Activated T-helper 9 cell treated with anti-CD3 and anti-CD28 coated beads, Interleukin-2, amount 50 U/mL, for 16 hours (primary cell): ENCODE measurements at places on chromosomes 2 and 18.
A peak's percentile ranks its signal among the peaks of the same experiment; 100 is the strongest.

- no peak for DNase-seq
Observed at GRCh38 chr18:32769586-32770053, 3.2 kb downstream of the KLHL14 start.

GRCh38 chr2:39304200-39304599 is 60.4 kb upstream of the CDKL4 start:
- no peak for DNase-seq

DNA sequence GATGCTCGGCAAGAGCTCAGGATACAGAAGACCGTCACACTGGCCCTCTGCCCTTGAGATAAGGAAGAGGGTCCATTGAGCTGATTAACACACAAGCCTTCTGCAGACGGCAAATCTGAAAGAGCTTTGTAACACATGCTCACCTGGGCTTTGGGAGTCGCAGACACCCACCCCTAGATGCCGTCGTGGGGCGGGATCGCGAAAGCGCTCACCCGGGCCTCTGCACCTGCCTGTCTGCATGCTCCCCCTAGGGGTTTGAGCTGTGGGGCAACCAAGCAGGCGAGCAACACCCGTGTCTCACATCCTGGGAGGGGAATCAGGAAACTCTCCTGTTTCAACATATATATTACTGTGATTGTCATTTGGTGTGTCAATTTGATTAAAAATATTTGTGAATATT is 99.8 kb upstream of the KCNH7 start:
- DNase-seq: no peak

DNA sequence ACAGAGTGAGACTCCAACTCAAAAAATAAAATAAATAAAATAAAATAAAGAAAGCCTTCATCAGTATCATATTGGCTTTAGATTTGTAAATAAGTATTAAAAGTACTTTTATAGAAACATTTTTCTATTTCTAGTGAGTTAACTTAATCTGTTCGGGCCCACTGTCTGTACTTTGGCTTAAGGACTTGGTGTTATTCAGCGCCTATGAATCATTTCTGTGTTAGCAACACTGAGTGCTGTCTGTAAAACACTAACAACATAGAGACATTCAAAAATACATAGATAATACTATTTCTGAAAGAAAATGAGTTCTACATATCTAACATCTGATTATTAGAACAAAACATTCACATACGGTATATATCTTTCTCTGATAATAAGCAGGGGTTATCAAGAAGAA is 221.5 kb upstream of the CDH19 start:
- DNase-seq: no peak

- DNase-seq: no peak
Observed at GRCh38 chr18:44180683-44181082, 500.0 kb upstream of the SETBP1 start.

GRCh38 chr18:59876310-59876626 is 23.5 kb upstream of the PMAIP1 start:
- DNase-seq: no peak

GRCh38 chr2:129274038-129274415 is 705.4 kb upstream of the RAB6C start:
- DNase-seq: no peak

DNA sequence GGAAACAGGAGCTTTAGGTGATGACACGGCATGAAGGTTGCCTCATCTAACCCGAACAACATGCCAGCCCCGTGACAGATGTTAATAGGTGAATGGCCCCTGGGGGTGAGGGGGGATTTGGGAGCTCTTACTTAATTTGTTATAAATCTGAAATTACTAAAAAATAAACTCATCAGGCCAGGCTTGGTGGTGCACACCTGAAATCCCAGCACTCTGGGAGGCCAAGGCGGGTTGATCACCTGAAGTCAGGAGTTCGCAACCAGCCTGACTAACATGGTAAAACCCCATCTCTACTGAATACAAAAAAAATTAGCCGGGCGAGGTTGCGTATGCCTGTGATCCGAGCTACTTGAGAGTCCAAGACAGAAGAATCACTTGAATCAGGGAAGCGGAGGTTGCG is 6.1 kb downstream of the STK25 start:
- DNase-seq: no peak

- no peak for DNase-seq
Observed at GRCh38 chr2:144942516-144943256, 422.8 kb upstream of the ZEB2 start.

GRCh38 chr2:138994502-138994901 is 214.3 kb upstream of the NXPH2 start:
- no peak for DNase-seq

GRCh38 chr18:58303363-58303762 is 259.3 kb downstream of the NEDD4L start:
- DNase-seq: no peak

GRCh38 chr2:183490914-183491313 is 366.7 kb downstream of the NUP35 start:
- no peak for DNase-seq

DNA sequence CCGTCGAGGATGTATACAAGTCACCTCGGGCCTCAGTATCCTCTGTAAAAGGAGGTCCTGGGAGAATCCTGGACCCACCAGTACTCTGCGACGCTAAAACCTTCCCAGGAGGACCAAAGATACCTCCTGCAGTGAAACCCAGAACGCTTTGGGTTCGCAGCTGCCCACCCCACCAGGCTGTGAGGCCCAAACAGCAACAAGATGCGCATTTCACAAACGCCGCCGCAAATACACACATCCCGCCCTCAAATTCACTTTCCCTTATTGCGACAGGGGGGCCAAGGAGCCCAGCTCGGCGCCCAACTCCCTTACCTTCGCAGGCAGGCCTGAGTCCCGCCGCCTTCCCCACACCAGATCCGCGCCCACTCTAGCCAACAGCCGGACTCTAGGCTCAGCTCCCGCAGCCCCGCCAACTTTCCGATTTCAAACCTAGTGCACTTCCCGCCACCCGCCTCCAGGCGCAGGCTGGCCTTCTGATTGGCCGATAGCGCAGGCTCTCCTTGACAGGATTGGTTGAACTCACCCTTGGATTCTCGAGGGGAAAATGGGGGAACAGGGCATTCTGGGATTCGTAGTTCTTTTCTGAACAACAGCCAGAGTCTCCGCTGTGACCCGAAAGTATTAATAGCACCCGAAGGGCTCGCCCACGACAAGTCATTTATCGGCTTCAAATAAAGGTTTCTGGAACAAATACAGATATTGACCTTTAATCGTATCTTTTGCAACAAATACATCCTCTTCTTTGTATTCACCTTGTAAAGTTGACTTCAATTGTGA is at the start of gene SPC25:
SPC25 (minus strand) TSS at position 425 of the 777 bp plus-strand sequence. CDS start 911 bp downstream, outside the sequence.
- DNase-seq: peak; percentile 70

- DNase-seq: no peak
Observed at GRCh38 chr2:164993287-164994016, 38.1 kb upstream of the SLC38A11 start.

GRCh38 chr18:79878741-79879378 is 72.6 kb downstream of the SLC66A2 start:
- no peak for DNase-seq

- DNase-seq: no peak
Observed at GRCh38 chr18:53534695-53535094, 689.8 kb downstream of the MBD2 start.

- no peak for DNase-seq
Observed at GRCh38 chr2:205775097-205775877, 93.0 kb downstream of the NRP2 start.

DNA sequence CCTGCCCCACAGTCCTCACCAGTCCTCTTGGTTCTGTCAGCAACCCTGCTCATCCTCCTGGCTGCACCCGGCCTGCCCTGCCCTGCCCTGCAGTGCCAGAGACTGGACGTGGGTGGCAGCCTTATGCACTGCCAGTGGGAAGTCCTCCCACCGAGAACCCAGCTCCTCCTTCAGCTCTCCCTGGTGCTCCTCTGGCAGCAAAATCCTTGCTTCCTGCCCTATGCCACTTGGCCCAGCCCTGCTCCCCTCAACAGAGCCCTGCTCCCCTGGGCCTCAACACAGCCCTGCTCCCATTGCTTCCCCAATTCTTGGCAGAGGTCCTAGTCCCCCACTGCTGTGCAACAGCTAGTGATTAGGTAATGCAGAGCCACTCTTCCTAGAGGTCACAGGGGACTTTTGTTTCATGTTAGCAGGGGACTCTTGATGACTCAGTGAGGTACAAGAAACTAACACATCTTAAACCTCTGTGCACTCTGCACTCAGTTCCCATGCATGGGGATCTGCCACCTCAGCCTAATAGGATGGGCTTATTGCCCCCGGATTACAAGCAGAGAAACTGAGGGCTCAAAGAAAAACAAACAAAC is 58.0 kb upstream of the EDAR start:
- DNase-seq: no peak

DNA sequence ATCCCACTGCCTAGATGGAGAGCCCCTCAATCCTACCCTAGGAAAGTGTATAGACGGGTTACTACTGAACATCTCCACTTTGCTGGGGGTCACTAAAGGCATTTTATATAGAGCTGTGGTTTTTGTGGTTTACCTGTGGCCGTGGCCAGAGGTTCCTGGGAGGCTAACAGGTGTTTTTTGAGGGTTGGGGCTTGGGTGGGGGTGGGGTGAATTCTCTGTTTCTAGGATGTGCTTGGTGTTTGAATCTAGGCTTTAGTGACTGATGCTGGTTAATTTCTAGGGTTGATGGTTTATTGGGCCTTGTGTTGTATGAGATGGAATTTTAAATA is 7.7 kb downstream of the HOXD8 start:
- no peak for DNase-seq

- no peak for DNase-seq
Observed at GRCh38 chr2:175187378-175187777, 5.9 kb upstream of the ATP5MC3 start.

DNA sequence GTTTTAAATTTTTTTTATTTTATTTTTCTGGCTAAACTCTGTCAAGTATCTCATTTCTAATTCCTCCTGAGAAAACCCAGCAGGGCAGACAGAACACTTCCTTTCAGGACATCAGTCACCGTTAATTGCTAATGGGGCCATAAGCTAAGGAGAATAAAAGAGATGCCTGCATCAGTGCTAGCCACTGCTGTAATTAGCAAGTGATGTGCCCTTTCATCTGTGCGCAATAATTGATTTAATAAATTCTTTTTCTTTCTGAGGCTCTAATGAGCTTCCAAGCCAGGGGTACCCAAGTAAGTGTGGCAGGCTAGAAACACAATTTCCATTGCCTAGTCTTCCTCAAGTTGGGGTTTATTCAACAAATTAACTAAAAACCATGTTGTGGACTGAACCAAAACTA is 65.5 kb downstream of the SLC9A4 start:
- no peak for DNase-seq

DNA sequence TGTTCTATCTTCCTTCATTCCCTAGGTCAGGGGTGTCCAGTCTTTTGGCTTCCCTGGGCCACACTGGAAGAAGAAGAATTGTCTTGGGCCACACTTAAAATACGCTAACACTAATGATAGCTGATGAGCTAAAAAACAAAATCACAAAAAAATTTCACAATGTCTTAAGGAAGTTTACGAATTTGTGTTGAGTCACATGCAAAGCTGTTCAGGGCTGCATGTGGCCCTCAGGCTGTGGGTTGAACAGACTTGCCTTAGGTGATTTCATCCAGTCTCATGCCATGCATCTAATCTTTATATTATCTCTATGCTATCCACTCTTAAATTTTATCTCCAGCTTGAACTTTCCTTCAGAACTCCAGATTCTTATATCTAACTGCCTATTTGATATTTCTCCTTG is 80.1 kb downstream of the CCDC85A start:
- DNase-seq: no peak

- DNase-seq: no peak
Observed at GRCh38 chr18:62360805-62361204, 35.7 kb downstream of the TNFRSF11A start.

GRCh38 chr2:75570948-75571729 is 10.4 kb upstream of the EVA1A start:
- no peak for DNase-seq

GRCh38 chr2:6556755-6557154 is 309.0 kb downstream of the CMPK2 start:
- DNase-seq: no peak

DNA sequence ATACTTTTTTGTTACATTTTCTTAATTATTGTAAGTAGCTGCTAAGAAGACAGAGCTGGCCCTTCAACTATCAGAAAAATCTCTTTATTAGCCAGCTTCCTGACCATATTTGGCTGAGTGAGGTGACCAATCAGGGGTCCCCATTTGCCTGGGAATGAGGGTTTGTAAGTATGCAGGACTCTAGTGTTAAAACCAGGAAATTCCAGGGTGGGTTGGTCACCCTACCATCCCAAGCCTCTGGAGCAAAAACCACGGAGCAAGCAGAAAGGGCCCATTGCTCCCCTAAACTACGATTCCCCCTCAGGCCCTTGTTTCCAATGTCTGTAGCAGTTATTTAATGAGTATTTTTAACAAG is 165.6 kb upstream of the NCKAP5 start:
- no peak for DNase-seq

DNA sequence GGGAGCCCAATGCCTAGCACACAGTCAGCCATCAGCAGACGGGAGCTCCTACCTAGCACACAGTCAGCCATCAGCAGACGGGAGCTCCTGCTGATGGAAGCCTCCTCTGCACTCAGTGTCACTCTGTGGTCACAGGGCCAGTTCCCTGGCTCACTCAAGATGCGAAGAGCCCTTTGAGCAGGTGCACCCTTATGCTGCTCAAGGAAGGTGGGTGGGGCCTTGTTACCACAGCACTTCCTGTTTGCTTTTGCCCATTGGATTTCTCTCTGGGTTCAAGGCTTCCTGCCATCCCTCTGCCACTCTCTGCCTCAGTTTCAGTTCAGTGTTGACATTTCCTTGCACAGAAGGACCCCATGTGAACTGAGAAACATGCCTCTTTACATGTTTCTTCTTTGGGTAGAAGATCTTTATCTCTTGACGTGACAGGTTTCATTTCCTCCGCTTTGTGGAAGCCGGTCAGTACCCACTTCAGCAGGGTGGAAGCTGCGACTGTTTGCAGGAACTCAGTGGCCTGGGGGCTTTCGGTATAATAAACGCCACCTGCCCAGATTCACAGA is 11.6 kb downstream of the TRIB2 start:
- DNase-seq: no peak

GRCh38 chr2:222504719-222505118 is 80.4 kb downstream of the SGPP2 start:
- DNase-seq: no peak

- DNase-seq: no peak
Observed at GRCh38 chr18:44709307-44710126, 28.8 kb downstream of the SETBP1 start.

GRCh38 chr2:142286618-142287017 is 155.8 kb upstream of the LRP1B start:
- no peak for DNase-seq

- DNase-seq: no peak
Observed at GRCh38 chr2:45902781-45903375, 251.4 kb downstream of the PRKCE start.

GRCh38 chr2:127173057-127173456 is 47.0 kb downstream of the CYP27C1 start:
- DNase-seq: no peak

DNA sequence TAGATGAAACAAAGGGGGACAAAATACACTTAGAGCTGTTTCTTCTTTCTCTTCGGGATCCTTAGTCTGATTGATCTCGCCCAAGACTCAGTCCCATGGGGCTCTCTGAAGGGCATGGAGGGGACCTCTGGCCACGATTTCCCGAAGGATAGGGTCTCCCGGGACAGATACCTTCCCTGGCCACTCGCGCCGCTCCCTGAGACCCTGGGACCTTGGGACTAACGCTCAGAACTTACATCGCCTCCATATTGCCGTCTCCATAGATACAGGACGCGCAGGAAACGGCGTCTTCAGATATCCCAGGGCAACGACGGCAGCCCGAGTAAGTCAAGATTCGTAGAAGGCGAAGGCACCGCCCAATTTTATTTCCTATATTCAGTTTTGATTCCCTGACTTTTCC is at the start of gene CFAP65:
CFAP65 (minus strand) TSS at position 265 of the 400 bp plus-strand sequence. CDS start 2,468 bp downstream, outside the sequence.
- DNase-seq: no peak

GRCh38 chr2:43222475-43223309 is 3.7 kb downstream of the ZFP36L2 start:
- no peak for DNase-seq

- no peak for DNase-seq
Observed at GRCh38 chr2:144516411-144516980, 3.4 kb downstream of the ZEB2 start.
